Activated CD8-positive, alpha-beta memory T cell treated with anti-CD3 and anti-CD28 coated beads, Interleukin-2, amount 10 ng/mL, durations not matched to agents 7 days and 5 days (primary cell): ENCODE measurements at places on chromosomes 12 and 14. TPM values are rescaled to one million over a fixed set of nuclear protein-coding genes. Genes with fewer than 3 reads are reported as not detected.

DNA sequence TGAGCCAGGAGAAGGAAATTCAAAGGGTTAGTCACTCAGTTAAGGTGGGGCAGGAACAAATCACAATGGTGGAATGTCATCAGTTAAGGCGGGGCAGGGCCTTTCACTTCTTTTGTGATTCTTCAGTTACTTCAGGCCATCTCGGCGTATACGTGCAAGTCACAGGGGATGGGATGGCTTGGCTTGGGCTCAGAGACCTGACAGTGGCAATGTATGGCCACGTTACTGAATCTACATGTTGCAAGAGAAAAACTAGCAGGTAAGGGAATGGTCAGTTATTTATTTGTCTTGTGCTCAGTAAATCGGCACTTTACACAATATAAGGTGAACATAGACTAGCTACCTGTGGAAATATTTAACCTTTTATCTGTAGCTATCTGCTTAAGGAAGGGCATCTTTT, 11.9 kb downstream of the SLCO1B3 start:
- no peak for DNase-seq

The SERPINA1 gene
- 0.49 TPM for total RNA-seq

GRCh38 chr14:54147282-54147681, 190.7 kb upstream of the BMP4 start:
- no peak for DNase-seq

- DNase-seq, result peak; percentile 76
Observed at GRCh38 chr14:38065106-38065762, 142.5 kb upstream of the SSTR1 start.

DNA sequence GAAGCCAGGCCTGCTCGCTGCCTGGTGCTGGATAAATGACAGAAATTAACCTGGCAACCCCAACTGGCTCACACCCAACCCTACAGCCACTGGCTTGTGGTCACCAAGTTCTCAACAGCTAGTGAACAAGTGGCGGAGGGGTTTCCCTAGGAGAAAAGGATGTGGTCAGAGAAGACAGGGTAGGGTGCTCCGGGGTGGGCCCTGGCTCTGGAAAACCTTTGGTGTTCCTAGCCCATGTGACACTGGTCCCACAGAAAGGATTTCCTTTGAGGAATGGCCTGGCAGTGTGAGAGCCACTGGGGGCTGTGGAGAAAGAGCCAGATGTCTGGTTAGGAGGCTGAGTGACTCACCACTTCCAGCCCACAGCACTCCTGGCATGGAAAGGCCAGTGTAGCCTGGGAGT, 8.7 kb downstream of the SYNE3 start:
- DNase-seq, result peak; percentile 80

GRCh38 chr14:73977896-73978295, 27.8 kb downstream of the COQ6 start:
- no peak for DNase-seq

DNA sequence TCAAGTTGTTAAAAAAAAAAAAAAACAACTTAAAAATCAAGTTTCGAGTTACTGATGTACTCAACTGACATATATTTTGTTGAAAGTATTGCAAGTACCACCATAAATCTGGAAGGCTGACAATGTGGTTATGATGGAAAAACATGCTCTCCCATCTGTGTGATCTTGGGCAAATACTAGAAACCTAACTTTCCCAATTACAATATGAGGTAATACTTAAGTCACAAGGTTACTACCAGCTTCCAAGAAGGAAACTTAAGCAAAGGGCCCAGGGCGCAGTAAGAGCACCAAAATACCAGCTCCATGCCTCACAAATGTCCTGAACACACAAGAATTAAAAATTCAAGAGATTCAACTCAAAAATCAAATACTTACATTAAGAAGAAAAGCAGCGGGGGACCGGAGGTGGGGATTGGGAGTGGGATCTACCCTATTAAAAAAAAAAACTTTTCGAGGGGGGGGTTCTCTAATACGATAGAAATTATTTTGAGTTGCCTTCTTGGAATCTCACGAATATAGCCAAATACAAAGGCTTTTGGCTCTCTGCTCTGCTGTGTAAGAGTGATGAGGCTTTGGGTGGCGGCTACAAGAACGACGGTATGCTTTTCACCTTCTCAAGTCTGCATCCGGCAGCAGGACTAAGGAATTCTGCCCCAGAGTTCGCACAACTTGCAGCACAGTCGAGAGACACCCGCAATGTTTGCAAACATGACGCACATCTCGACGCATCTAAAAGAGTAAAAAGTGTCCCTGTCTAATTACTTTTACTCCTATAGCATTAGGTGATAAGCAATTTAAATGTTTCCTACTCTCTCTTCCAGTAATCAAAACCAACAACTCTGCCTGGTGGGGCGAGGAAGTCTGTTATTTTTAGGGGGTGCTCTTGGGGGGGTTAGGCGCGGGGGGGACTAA, 1.1 kb downstream of the SAV1 start:
- no peak for DNase-seq

DNA sequence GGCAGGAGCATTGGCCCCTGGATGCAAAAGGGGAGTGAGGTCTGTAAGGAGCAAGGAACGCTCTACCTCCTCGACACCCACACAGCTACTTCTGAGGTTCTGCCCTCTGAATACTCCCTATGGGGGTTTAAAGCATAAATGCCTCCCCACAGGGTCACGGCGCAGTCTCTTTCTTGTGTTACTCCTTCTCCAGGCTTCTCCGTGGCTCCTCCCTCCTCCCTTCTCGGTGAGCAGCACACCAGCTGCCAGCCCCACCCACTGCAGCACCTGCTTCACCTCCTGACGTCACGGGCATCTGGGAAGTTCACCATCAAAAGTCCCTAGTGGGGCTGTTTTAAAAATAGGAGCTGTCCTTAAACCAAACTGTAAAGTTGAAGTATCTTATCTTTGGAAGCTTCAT, 67.3 kb downstream of the SPTB start:
- DNase-seq, result no peak

- DNase-seq, result no peak
Observed at GRCh38 chr12:92365836-92366235, 220.2 kb upstream of the BTG1 start.

The TTC7B gene
- total RNA-seq, result 4.9 TPM

- no peak for DNase-seq
Observed at GRCh38 chr14:103512701-103513611, 9.7 kb downstream of the CKB start.

GRCh38 chr14:82850576-82850975, 1316.9 kb upstream of the SEL1L start:
- no peak for DNase-seq

- DNase-seq, result peak; percentile 73
Observed at GRCh38 chr12:95998611-95999286, 2.6 kb upstream of the HAL start.

DNA sequence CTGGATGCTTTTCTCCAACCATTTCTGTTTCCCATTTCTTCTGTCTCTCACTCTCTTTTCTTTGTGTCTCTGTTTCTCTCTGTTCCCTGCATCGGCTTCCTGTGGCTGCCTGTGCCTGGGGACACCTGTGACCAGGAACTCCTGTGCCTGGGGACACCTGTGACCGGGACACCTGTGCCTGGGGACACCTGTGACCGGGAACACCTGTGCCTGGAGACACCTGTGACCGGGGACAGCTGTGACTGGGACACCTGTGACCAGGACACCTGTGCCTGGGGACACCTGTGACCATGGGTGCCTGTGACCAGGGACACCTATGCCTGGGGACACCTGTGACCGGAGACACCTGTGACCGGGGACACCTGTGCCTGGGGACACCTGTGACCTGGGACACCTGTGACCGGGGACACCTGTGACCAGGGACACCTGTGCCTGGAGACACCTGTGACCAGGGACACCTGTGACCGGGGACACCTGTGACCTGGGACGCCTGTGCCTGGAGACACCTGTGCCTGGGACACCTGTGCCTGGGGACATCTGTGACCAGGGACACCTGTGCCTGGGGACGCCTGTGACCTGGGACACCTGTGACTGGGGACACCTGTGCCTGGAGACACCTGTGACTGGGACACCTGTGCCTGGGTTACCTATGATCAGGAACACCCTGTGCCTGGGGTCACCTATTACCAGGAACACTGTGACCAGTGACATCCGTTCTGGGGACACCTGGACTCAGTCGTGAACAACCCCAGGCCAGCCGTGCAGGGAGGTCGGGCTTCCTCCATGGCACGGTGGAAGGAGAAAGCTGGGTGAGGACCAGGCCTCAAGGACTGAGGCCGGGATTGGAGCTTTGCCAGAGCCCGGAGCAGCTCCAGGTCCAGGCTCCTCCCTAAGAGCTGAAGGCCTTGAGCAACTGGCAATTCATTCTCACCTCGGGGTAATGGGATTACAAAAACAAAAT, 23.4 kb upstream of the FBRSL1 start:
- no peak for DNase-seq

The C12orf54 gene
- total RNA-seq, result not detected

DNA sequence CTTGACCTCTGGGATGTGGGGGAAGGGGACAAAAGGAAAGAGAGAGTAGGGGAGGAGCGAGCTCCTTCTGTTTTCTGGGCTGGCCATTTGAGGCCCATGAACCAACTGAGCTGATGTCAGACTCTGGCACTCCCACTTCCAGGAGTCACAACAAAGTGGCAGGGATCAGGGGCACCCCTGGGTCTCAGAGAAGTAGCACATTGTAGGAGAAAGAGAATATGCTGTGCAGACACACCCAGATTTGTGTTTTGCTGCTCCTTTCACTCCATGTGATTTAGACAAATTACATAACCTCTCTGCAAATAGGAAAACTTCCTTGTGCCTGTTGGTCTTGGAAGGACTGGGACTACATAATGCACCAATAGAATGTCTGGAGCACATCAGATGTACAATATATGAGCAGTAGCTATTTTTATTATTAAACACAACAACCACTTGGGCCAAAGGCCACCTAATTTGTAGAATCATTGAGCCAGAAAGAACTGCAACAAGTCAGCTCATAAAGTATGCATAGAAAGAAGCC, 265.5 kb downstream of the ZFP36L1 start:
- no peak for DNase-seq

GRCh38 chr12:51183349-51183748, 10.4 kb upstream of the TFCP2 start:
- no peak for DNase-seq

- no peak for DNase-seq
Observed at GRCh38 chr12:106093246-106093645, 45.5 kb downstream of the NUAK1 start.

The IRAK4 gene
- 30.4 TPM for total RNA-seq

The P3H3 gene
- total RNA-seq, result 0.23 TPM

DNA sequence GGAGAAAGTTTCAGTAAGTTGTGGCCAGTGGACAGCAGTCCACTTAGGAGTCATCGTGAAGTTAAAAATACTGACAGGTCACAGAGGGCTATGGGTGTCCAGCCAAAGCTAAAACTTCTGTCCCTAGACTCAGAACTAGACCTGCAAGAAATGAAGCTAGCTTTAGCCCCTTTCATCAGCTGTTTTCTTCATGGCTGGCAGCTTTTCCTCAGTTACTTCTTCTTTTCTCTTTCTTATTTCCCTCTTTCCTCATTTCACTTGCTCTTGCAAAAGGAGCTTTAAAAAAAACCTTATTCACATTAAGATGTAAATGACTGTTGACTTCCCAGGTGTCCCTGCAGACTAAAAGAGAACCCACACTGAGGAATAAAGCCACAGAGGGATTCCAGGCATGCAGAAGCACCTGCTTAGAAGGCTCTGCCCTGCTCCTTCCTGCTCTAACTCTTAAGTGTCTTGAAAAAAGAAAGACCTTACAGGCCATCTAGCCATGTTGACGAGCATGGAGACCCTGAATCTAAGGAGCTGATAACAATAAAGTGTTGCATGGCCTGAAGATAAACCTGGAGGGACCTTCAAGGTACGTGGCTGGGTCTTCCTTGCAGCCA, 69.7 kb upstream of the CCND2 start:
- DNase-seq, result no peak

The RNASE7 gene
- not detected for total RNA-seq

The ZCRB1 gene
- 55.9 TPM for total RNA-seq

The EIF5 gene
- 187 TPM for total RNA-seq

DNA sequence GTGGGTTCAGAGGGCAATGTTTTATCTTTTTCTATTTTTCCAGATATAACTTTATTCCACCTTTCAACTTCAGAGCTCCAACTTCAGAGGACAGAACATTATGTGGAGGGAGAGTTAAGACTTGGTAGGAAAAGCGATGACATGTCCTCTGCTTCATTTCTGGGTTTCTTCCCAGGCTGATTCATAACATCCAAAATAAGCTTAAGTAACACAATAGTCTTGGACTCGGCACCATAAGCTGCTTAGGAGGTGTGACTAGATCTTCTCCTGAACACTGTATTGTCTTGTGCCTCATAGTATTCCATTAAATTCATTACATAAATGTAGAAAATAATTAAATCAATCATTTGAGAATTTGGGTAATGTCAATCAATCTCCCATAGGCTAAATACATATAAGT, 95.5 kb upstream of the PDE3A start:
- DNase-seq, result no peak

- no peak for DNase-seq
Observed at GRCh38 chr14:74661726-74662450, 49.9 kb upstream of the LTBP2 start.

The TAS2R8 gene
- total RNA-seq, result not detected

The MSI1 gene
- total RNA-seq, result 0.07 TPM

The DTX1 gene
- total RNA-seq, result 0.35 TPM

GRCh38 chr14:88241810-88242209, 81.3 kb downstream of the KCNK10 start:
- DNase-seq, result no peak

The HCFC2 gene
- total RNA-seq, result 15.2 TPM

- DNase-seq, result no peak
Observed at GRCh38 chr14:88825503-88825902, 1.1 kb downstream of the TTC8 start.

GRCh38 chr14:61533513-61534255, 161.6 kb upstream of the HIF1A start:
- no peak for DNase-seq

DNA sequence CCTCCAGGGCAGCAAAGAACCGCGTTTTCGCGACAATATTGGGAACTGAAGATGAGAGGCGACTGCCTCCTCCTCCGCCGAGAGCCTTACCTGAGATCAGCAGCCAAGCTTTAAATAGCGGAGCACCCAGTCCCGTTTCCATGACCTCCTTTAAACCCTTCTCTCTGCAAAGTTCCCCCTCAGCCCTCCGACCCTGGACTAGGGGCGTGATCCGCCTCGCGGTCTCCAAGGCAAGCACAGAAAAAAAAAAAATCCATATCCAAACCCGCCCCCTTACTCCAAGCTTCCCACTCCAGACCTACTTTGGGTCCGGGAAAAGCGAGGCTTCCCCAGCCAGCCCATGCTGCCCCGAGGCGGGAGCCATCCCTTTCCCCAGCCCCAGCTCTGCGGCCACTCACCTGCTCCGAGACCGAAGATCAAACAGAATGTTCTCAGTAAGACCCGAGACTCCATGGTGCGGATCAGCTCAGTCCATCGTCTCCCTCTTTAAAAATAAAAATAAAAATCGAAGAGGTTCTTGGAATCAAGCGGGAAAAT, 630 bp downstream of the NELL2 start:
- no peak for DNase-seq

The CLEC2D gene
- 385 TPM for total RNA-seq

GRCh38 chr12:95385246-95386035, 88.5 kb upstream of the METAP2 start:
- no peak for DNase-seq

The NRXN3 gene
- total RNA-seq, result not detected

The TSHR gene
- not detected for total RNA-seq

The RACGAP1 gene
- 180 TPM for total RNA-seq
